Liver (tissue), 10 donors: ENCODE measurements at places on chromosomes 2 and 18.

DNA sequence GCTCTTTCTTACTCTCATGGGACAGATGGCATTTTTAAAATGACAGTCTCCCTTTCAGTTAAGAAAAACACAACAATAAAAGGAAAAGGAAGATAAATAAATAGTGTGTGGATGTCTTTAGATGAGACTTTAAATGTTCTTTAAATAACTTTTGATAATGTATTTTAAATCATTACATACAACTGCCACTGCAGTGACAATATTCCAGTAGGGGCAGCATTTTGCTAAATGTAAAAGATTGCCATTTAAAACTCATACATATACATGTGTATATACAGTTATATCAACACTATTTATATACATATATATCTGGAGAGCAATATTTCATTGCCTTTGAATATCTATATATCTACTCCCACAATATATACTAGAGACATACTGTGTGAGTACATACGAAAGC lies 90.7 kb downstream of the INO80D start:
- no peak for DNase-seq
- H3K4me1 ChIP-seq = no peaks in the 10 kb centered on the region
- H3K36me3 ChIP-seq = peaks cover 2% of the 10 kb centered on the region
- no peak overlapping the region for H3K4me3 ChIP-seq

DNA sequence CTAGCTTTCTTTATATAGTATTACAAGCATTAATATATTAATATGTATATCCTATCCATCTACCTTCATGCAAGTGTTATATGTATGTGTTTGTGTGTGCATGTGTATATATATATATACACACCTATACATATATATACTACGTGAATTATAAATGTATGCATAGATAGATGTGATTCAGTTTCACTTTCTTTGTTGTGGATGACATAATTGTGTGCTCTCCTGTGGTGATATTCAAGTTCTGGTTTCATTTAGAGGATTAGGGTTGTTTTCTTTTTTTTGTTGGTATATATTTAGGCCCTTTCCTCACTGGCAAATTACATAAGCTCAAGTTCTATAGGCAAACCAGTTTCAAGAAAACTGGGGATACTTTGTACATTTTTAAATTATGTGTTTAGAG lies 225.7 kb upstream of the FANCL start:
- no peak for DNase-seq
- no peaks in the 10 kb centered on the region for H3K36me3 ChIP-seq
- no peak overlapping the region for H3K27ac ChIP-seq
- H3K4me3 ChIP-seq = no peak overlapping the region

DNA sequence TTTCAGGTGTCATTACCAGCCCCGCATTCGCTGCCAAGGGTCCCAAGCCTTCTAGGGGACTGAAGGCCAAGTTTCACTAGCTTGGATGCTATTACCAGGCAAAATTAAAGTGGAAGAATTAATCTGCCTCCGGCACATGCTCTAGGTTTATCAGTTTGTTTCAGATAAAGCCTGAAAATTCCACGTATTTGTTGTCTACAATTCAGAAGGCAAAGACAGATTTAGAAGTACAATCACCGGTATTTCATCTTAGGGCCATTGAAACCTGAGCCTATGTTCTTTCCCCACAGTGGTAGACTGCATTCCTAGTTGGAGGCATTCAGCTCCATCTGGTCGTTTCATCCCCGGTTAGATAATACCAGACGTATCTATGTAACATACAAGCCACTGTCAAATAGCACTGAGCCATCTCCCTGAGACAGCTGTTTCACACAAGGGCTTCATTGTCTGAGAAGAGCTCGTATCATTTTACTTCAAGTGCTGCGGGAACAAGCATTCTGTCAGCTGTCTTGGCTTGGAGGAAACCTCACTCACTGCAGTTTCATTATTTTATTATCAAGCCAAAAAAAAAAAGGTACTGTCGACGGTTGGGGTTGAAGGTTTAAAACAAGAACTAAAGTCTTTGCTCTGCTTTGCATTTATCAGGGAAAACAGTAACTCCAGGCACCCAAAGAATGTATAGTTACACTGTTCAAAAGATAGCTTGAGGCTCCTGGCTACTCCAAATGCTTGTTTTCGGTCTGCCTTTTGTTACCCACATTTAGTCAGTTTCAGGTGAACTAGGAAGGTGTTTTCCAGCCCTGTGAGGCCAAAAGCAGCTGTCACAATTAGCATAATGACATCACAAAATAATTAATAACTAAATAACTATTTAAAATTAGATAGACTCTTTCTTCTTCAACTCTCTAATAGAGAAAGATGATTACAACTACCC lies 76.7 kb downstream of the TGIF1 start:
- H3K4me1 ChIP-seq = no peaks in the 10 kb centered on the region
- no peak for DNase-seq
- no peaks in the 10 kb centered on the region for H3K36me3 ChIP-seq
- H3K27ac ChIP-seq = no peak overlapping the region
- no peak overlapping the region for H3K4me3 ChIP-seq
- no peaks in the 10 kb centered on the region for H3K27me3 ChIP-seq

DNA sequence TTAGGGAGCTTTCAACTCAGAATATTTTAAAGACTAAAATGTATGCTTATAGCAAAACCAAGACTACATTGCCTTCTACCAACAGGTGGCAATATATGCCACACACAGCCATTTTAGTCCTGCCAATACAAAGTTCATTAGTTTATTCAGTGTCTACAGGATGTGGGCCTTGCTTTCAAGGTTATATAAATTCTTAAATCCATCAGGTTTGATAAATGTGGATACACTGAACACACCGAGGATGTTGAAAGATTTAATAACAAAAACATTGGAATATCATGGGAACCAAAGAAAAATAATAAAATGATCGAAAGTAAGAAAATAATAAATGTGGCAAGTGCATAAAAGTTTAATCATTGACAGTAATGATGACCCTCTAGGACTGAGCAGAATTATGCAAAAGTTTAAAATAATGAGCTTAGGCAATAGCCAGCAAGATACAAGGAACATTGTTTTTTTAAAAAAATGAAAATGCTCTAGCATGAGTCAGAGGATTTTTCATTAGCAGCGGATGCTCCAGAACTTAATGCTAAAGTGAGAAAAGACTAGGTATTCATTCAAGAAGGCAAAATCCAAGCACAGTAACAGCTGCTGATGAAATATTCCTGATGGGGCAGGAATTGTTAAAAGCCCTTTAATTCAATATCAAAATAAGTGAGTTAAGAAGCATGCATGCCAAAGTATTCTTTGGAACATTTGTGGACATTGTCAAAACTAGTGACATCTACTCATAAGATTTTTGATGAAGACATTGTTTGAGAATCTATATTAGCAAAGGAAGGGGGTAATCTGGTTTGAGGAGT lies 14.2 kb downstream of the SCN9A start:
- H3K4me3 ChIP-seq = no peak overlapping the region
- peaks cover 5% of the 10 kb centered on the region for H3K4me1 ChIP-seq
- DNase-seq = no peak
- no peaks in the 10 kb centered on the region for H3K36me3 ChIP-seq
- H3K27me3 ChIP-seq = no peaks in the 10 kb centered on the region

GRCh38 chr2:23390152-23390551 lies 5.2 kb downstream of the KLHL29 start:
- no peaks in the 10 kb centered on the region for H3K36me3 ChIP-seq
- H3K27ac ChIP-seq = no peak overlapping the region
- H3K4me1 ChIP-seq = peaks cover 18% of the 10 kb centered on the region
- no peak overlapping the region for H3K4me3 ChIP-seq

- H3K27ac ChIP-seq = no peak overlapping the region
- H3K27me3 ChIP-seq = no peaks in the 10 kb centered on the region
- no peak overlapping the region for H3K4me3 ChIP-seq
- H3K36me3 ChIP-seq = no peaks in the 10 kb centered on the region
- H3K4me1 ChIP-seq = no peaks in the 10 kb centered on the region
These were observed 81.6 kb upstream of the CYRIA start for GRCh38 chr2:16747257-16747656.
